ENCODE measurements at places on chromosomes 11 and 22. TPM values are rescaled to one million over a fixed set of nuclear protein-coding genes. Genes with fewer than 3 reads are reported as not detected.

DNA sequence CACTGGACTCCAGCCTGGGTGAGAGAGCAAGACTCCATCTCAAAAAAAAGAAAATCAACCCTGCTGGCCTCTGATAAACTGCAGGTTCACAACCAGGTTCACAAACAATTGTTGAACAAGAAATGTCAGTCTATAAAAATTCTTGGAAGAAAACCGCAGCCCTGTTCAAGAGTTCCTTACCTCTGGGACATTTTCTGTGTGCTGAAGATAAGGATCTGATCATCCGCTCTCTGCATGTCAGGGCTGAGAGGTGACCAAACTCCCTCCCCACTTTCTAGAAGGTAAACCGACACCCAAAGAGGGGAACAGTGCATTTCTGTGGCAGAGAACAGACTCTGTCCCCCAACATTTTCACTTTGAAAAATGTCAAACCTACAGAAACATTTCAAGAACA lies 4.2 kb upstream of the UPK3A start:
- no peak for DNase-seq

DNA sequence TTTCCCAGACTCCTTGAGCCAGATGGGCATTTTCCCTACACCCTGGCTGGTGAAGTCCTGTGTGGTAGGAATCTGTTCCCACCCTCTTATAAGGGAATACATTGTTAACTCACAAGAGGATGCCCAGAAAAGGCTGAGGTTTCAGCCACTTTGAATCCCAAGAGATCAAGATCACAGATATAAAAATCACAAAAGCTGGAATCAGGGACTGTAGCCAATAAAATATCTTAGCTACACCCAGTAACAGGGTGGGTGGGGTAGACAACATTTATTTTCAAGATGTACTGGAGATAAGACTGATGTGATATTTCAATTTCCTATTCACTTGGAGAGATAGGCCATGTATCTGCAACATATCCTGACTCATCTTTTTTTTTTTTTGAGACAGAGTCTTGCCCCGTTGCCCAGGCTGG lies 50.3 kb downstream of the COPB1 start:
- peak; percentile 34 for DNase-seq

DNA sequence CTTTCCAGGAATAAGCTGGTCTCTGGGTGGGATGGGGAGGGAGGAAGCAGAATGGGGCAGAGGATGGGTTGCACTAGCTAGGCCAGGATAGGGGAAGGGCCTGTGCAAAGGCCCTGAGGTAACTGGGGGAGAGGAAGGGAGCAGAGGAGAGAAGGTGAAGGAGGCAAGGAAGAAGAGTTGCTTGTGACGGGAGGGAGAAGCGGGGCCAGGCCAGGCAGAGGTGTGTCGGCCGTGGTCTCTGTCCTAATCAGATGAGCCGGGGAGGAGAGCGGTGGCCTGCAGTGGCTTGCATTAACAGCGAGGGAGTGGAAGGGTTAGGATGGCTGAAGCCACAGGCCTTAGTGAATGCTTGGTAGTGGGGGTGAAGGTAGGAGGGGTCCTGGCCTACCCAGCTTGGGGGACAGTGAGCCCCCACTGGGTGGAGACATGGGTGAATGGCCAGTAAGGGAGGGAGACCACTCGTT lies 6.0 kb upstream of the DERL3 start:
- no peak for DNase-seq

Gene SLC43A1
- 6.5 TPM for total RNA-seq

DNA sequence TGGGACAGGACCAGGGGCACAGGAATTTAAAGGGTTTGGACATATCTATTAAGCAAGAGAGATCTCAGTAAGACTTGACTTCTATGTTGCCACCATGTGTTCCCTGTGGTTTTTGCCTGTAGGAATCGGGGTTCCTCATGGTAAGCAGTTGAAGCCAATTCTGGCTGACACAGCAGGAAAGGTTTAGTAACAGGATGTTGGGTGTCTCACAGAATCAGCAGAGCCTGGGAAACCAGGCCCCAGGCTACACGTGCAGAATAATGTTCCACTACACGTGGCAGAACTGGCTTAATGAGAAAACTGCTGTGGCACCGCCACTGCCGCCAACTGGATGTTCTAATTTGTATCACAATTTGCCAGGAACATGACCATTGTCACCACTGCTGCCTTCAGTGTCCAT lies 264.6 kb upstream of the PLET1 start:
- DNase-seq = peak; percentile 91

- DNase-seq = no peak
These were observed 306.8 kb downstream of the CNTN5 start for GRCh38 chr11:99327527-99327926.

- no peak for DNase-seq
These were observed 98.6 kb downstream of the TTC28 start for GRCh38 chr22:28581016-28581415.

Gene C22orf31
- total RNA-seq = not detected

GRCh38 chr22:45999379-45999971 lies 22.5 kb upstream of the WNT7B start:
- no peak for DNase-seq

GRCh38 chr11:70511345-70511744 lies 113.0 kb downstream of the CTTN start:
- no peak for DNase-seq

GRCh38 chr22:43473441-43473840 lies 61.6 kb downstream of the MPPED1 start:
- DNase-seq = no peak

DNA sequence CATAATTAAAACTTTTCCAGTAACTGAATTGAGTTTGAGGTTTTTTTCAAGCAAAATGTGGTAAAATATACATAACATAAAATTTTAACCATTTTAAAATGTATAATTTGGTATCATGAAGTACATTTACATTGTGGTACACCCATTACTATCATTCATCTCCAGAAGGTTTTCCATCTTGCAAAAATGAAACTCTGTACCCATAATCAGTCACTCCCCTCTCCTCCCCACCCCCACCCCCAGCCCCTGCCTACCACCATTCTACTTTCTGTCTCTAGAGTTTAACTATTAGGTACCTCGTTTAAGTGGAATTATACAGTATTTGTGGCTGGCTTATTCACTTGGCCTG lies 63.7 kb downstream of the MICAL2 start:
- no peak for DNase-seq

Gene PAX6
- 29.2 TPM for total RNA-seq

DNA sequence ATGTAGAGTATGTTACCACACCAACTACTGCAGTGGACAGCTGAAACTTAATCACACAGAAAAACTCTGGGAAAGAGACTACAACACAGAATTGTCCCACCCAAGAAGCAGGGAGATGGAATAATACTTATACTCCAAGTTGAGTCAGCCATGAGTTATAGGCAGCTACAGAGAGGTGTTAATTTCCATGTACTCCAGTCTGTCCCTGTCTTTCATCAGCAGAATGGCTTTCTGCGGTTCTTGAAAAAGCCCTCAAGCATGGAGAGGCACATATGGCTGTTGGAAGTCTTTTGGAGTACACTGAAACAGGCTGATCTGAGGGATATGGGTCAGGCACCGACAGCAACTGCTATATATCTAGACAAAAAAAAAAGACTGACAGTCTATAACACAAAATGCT lies 219.5 kb downstream of the DLG2 start:
- DNase-seq = no peak

DNA sequence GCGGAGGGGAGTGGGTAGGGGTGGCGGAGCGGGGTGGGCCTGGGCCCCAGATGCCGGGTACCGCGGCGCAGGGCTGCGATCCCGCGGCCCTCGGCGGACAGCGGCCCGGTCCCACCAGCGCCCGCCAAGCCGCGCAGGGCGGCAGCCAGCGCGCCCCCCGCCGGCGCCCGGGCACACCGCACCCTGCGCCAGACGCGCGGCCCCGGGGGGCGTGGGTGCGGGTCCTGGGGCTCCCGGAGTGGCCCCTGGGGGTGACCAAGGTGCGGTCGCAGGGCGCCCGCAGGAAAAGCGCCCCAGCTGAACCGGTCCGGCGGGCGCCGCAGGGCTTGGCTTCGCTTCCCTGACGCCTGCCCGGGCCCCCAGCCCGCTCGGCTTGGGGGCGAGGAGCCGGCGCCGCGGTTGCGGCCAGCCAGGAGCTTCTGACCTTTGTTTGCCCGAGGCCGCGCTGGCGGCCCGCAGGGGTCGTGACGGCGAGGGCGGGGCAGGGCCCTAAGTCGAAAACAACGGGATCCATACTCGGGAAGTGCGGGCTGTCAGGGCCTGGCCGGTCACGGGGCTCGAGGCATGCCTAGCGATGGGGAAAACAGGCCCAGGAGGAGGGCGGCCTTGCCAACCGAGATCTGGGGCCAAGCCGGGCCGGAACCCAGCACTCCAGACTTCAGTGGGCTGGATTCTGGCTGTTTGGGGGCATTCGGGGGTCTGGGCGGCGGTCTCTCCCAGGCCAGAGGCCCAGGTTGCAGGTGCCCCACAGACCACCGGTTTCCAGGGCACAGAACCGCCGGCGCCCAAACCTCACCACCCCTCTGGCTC lies 581 bp upstream of the AP5B1 start:
- no peak for DNase-seq

- no peak for DNase-seq
These were observed 1.2 kb upstream of the AHNAK start for GRCh38 chr11:62547691-62548281.

GRCh38 chr11:104394508-104394907 lies 230.6 kb upstream of the PDGFD start:
- DNase-seq = no peak

GRCh38 chr11:86591631-86592030 lies 80.8 kb downstream of the ME3 start:
- DNase-seq = no peak

GRCh38 chr22:33796494-33796893 lies 123.8 kb downstream of the LARGE1 start:
- DNase-seq = no peak

DNA sequence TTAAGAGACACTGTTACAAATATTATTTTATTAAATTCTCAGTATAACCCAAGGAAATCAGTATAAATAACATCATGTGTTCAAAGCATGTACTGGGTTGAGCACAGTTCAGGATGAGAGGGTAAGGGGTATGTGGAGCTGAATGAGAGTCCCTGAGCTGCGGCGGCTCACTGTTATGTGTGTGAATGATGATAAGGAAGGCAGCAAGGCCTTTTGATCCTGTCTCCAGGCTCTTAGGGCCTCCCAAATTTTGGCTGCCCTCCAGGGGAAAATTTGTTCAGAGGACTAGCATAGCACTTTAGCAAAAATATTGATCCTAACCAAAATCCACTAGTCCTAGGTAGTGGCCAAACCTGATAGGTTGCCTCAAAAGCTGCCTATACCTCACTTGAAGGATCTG lies 86.1 kb upstream of the SPON1 start:
- no peak for DNase-seq

Gene OR8K5
- not detected for total RNA-seq
